ENCODE measurements at places on chromosomes 1 and 21. TPM values are rescaled to one million over a fixed set of nuclear protein-coding genes. Genes with fewer than 3 reads are reported as not detected.

The EIF4G3 gene
- total RNA-seq, result 82.9 TPM

DNA sequence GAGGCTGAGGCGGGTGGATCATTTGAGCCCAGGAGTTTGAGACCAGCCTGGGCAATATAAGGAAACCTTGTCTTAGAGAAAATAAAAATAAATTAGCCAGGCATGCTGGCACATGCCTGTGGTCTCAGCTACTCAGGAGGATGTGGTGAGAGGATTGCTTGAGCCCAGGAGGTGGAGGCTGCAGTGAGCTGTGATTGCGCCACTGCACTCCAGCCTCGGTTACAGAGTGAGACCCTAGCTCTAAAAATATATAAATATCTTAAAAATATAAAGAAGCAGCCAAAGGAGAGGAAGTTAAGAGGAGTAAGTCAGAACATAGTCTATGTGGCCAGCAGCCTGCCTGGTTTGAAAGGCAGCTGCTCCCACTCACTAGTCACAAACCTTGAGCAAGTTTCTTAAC, 4.5 kb upstream of the IL10RB start:
- DNase-seq, result no peak

The MRPL24 gene
- 44.3 TPM for total RNA-seq

GRCh38 chr1:91883470-91883869, 2.5 kb downstream of the TGFBR3 start:
- DNase-seq, result no peak

The SMPDL3B gene
- 2.5 TPM for total RNA-seq

The ZYG11A gene
- total RNA-seq, result 0.17 TPM

DNA sequence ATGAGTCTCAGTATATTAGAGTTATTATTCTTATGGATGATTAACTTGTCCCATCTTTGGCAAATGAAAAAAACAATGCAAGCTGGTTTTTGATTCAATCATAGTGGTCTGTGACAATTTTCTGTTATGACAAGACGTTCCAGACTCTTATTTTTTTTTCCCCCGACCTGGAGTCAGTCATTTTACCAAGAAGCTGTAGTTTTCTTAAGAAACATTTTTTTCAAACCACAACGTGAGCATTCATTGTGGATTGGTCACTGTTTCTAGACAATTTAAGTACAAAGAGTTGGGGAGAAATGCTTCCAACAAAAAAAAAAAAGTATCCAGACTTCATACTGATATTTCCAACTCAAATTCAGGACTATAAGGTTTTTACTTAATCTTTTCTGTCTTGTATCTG, 8.0 kb upstream of the ANGPTL3 start:
- DNase-seq, result no peak

DNA sequence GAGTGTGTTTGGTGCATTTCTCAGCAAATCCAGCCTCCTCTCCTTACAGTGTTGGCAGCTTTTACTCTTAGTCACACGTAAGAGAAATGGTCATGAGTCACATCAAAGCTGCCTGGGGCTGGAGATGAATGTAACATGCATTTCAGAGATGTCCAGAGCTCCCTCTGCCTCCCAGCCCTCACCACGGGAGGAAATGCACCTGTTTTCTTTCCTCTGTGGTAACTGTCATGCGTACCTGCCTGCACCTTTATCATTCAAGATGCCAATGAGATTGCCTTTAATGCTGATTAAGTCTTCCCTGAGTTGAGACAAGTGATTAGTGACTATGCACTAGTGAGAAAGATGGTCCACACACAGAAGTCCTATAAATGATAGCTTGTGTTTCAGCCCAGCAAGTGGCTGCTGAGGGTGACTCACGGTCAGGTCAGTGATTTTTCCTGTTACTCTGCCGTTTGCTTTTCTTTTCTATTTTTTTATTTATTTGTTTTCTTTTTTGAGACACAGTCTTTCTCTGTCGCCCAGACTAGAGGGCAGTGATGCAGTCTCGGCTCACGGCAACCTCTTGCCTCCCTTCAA, 277.3 kb upstream of the FMN2 start:
- no peak for DNase-seq

The SYCP1 gene
- total RNA-seq, result not detected

- no peak for DNase-seq
Observed at GRCh38 chr21:42500736-42501135, 4.7 kb upstream of the RSPH1 start.

The DISP3 gene
- total RNA-seq, result 0.69 TPM

DNA sequence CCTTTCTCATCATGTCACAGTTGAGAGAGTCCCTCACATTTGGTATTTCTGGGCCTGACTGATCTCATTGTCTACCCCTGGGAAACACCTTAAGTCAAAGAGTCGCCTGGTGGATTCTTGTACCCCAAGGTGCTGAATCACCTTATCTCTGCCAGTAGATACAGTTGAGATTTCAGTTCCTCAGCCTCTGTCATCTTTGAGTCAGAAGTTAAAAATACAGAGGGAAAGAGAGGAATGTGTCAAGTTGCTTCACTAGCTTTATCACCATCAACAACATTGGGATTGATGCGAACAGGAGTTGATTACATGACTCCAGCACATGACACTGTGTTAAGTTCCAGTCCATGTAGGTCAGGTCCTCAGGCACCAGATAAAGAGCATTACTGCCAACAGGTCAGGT, 513.0 kb downstream of the NUF2 start:
- no peak for DNase-seq

GRCh38 chr1:22529901-22530621, 33.2 kb upstream of the EPHA8 start:
- DNase-seq, result no peak

DNA sequence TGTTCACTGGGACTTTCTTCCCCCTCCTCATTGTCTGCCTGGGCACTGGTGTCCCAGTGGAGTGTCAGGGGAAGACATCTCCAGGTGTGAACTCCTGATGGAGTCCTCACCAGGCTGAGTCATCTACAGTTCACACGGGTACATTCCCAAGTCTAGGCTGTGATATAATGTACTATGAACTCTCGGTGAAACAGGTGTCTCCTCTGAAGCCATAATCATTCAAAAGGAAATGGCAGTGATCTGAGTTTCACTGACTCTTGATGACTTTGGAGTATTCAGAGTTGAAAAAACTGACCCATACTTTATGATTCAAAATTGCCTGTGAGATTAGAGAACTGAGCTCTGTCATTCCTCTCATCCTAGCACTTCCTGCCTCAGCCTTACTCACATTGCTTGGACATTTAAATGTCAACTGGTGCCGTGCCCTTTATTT, 9.1 kb downstream of the LAMC2 start:
- DNase-seq, result no peak

GRCh38 chr1:36703526-36704208, 221.0 kb upstream of the CSF3R start:
- DNase-seq, result peak; percentile 90

The CFAP74 gene
- total RNA-seq, result not detected

- no peak for DNase-seq
Observed at GRCh38 chr21:29701676-29702075, 238.1 kb downstream of the GRIK1 start.

- DNase-seq, result no peak
Observed at GRCh38 chr1:230087717-230088105, 20.7 kb downstream of the GALNT2 start.

The ELF3 gene
- 0.70 TPM for total RNA-seq

DNA sequence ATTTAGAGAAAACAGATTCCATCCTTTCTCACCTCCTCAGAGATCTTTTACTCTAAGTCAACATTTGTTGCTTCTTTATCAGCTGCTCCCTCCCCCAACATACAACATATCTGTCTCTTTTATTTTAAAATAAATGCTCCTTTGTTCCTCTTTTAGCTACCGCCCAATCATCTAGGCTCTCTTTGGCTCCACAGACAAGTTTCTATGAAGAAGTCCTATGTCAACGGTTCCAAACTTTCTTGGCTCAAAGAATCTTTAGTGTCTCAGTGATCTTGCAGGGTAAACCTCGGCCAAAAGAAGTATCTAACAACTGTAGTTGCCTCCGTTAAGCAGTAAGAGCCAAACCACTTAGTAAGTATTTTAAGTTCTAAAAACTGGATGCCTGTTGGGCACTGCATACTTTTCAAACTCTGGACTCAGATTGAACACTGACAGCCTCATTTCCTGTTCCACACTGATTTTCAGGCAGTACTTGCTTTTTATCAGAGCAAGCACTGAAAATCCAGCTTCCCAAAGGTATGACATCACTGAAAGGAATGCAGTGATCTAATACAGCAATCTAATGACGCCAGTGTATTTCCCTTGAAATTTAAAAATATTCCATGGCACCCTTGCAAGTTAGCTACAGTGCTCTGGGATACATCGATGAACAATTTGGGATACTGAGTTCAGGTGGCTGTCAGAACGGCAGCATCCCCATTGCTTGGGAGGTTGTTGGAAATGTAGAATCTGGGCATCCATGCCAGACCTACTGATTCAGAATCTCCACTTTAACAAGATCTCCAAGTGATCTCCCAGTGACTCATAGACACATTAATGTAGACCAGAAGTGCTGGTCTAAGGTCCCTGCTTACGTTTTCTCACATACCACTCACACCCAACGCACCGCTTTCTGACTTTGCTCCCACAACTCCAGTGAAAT, 26.8 kb downstream of the EGLN1 start:
- no peak for DNase-seq

DNA sequence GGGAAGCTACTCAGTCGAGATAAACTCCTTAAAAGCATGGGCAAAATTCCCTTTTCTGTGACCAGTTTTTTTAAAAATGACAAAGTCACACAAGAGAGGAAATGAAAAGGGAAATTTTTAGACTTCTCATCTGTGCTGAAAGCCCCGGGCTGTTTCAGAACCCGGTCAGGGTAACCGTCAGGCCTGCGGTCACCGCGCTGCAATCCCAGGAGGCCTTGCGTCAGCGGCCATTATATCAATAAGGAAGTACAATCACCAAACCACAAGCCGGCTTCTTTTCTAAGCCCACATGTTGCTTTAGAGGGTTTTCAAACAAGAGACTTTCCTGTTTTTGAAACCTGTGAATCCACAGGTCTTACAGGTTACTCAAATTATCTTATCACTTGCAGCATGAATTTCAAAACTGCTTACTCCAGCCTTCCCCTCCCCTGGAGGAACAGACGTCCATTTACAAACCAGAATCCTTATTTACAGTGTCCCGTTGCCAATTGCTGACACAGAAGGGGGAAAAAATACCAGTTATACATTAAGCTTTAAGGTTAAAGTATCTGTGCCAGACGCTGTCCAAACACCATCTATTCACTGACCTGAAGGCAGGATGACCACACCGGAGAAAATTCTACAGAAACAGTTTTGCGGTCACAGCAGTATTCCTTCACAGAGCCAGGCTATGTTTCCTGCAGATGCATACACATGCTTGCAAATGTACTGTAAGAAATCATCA, 165.3 kb downstream of the TOMM20 start:
- peak; percentile 97 for DNase-seq

The LPGAT1 gene
- total RNA-seq, result 71.4 TPM

DNA sequence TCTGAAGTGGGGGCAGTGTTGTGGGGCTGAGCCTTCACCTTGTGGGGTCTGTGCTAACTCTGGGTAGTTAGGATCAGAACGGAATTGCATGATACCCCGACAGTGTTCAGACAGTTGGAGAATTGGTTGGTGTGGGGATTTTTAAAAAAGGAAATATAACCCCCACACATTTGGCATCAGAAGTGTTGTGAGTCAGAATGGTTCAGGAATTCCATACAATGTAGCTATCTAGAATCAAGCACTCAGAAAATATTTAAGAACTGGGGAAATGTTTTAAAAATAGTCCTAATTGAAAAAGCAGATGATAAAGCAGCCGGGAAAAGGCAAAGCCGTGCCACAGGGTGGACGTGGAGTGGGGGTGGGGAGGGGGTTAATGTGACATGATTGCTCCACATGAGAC, 6.5 kb upstream of the S100A7 start:
- DNase-seq, result no peak

DNA sequence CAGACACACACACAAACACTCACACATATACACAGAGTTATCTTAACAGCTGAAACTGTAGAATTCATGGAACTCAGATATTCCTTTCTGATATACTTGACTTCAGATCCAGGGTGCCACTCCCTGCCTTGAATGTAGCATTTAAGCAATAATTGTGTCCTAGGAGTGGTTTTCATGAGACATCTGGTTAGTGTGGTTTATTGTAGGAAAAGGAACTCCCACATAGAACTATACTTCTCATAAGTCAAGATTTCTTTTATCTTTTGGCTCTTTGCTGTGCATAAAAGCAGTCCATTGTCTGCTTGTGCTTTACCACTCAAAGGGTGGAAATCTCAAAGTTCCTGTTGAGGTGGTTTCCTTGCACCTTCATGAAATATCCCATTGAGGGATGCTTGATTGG, 272.6 kb upstream of the SGIP1 start:
- no peak for DNase-seq

The SH3BGR gene
- 2.3 TPM for total RNA-seq

DNA sequence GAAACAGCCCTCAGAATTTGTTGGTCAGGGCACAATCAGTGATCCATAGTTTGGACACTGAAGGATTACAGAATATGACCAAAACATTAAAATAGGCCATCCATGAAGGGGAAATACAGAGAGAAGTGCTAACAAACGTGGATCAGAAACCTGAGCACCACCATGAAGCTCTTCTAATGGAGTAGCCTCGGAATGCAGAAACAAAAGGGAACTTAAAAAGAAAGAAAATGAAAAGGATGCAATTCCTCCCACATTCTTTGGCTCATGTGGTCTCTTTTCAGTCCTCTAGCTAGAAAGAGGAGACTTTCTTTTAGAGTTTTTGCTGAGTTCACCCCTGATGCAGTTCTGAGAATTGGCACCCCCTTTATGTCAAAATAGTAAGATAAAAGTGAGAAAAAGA, 989.8 kb upstream of the B3GALT2 start:
- DNase-seq, result no peak

- DNase-seq, result peak; percentile 72
Observed at GRCh38 chr1:226656601-226657277, 82.3 kb downstream of the ITPKB start.

- DNase-seq, result no peak
Observed at GRCh38 chr1:37809942-37810341, 1.9 kb upstream of the YRDC start.

DNA sequence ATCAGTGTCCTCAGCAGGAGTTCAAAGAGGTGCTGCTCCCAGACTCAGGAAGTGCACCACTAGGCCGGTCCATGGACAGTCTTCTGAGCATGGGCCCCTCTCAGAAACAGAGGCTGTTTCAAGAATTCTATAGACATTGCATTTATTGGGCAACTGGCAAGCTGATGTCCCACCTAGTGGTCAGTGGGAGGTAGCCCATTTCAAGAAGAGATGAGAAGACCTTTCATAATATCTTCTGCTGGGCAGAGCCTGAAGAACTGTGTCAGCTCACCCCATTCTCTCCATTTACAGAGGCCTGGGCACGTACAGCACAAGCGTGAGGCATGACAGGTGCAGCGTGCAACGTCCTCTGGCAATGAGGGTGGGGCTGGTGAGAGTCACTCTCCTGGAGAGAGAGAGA, 216.0 kb downstream of the DYRK1A start:
- no peak for DNase-seq

DNA sequence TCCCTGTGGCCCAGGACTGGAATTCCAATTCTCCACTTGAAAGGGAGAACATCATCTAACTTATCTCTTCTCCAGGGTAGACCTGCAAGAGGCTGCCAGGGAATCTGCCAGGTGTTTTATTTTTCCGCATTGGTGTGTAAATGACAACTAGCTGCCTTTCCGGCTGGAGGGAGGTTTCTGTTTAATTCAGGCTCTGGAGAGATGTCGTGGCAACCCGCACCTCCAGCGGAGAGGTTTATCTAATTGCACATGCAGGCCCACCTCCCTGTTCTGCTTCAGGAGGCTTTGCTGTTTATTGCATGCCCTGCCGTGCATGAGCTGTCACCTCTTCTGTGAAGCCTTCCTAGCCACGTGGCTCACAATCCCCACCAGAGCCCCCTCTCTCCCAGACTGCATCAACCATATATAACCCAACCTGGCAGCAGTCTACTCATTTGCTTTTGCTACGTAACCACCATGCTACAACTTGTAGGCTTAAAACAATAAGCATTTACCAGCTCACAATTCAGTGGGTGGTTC, 151.6 kb downstream of the C1orf94 start:
- no peak for DNase-seq

- no peak for DNase-seq
Observed at GRCh38 chr1:72734415-72734814, 452.1 kb upstream of the NEGR1 start.

Measured in spleen (tissue), 13 donors.